NCI-H526 (cell line): ENCODE measurements at places on chromosomes 11 and 22.

DNA sequence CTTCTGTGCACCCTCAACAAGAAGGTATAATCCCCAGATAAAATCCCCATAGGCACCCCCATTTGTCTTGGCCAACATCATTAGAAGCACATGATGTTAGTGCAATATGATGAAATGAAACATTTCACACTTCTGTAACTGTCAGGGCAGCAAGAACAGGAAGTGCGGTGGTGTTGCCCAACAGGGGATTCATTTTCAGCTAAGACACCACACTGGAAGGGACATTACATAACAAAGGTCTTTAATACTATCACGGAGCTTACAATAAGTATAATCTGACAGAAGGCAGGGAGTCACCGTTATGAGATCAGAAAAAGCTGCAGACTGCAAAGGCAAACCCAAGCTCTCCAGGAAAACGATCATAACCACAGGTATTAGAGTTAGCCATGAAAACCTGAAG lies 2.0 kb downstream of the OR52W1 start:
- no peak for DNase-seq

DNA sequence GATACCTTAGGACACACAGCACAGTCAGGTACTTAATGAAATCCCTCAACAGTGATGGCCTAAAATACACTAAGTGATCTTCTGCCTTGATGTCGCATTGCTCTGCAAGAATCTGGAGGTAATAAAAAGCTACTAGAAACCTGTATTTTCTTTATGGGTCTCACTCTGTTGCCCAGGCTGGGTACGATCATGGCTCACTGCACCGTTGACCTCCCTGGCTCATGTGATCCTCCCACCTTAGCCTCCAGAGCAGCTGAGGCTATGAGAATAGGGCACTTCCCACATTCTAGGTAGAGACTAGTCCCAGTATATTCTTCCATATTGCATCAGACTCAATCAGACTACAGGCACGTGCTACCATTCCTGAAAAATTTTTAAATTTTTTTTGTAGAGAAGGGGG lies 21.7 kb downstream of the VSIG10L2 start:
- DNase-seq, result no peak

- DNase-seq, result no peak
These were observed 523.5 kb upstream of the LRRC4C start for GRCh38 chr11:41982975-41983374.

- peak; percentile 45 for DNase-seq
These were observed 16.5 kb downstream of the NAP1L4 start for GRCh38 chr11:2975594-2975993.

DNA sequence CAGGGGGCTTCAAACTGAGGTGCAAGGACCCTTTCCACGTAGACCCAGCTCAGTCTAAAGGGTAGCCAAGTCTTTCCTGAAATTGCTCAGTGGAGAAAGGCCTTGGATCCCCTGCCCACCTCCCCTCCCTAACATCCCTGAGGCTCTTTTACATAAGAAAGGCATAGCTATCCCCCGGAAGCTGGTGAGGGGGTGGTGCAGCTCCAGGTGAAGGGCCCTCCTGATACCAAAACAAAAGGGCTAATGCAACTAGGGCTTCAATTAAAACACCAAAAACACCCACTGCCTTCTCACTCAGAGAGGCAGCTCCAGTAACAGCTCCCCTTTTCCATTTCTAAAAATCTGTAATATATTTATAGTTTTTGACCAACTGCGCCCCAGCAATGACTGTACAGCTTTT lies 5.8 kb downstream of the SHANK2 start:
- DNase-seq, result no peak
